ENCODE measurements at places on chromosomes 2 and 18. TPM values are rescaled to one million over a fixed set of nuclear protein-coding genes. Genes with fewer than 3 reads are reported as not detected.

The ANKRD30B gene
- total RNA-seq, result 1.2 TPM

The MATN3 gene
- 1.1 TPM for total RNA-seq

The SLC16A14 gene
- not detected for total RNA-seq

The COBLL1 gene
- 16.8 TPM for total RNA-seq

The SAP130 gene
- total RNA-seq, result 7.3 TPM

The MOCOS gene
- total RNA-seq, result 69.2 TPM

The MBP gene
- 189 TPM for total RNA-seq

The RUFY4 gene
- not detected for total RNA-seq

The SGPP2 gene
- total RNA-seq, result not detected

The LAMA1 gene
- 269 TPM for total RNA-seq

The RASGRP3 gene
- total RNA-seq, result 5.8 TPM

The OBSL1 gene
- 52.6 TPM for total RNA-seq

The UNC80 gene
- total RNA-seq, result 0.77 TPM

The METTL4 gene
- 10.5 TPM for total RNA-seq

The ADRA2B gene
- total RNA-seq, result not detected

The DSEL gene
- 2.8 TPM for total RNA-seq

The CD226 gene
- 1.0 TPM for total RNA-seq

The ENOSF1 gene
- total RNA-seq, result 67.1 TPM

The CNDP1 gene
- total RNA-seq, result not detected

The ZNF385B gene
- not detected for total RNA-seq

The GPD2 gene
- 157 TPM for total RNA-seq

The ICA1L gene
- 2.8 TPM for total RNA-seq

The RPRM gene
- total RNA-seq, result not detected

The MAPRE2 gene
- 16.5 TPM for total RNA-seq

The WNT6 gene
- 1.7 TPM for total RNA-seq
